ENCODE measurements at places on chromosomes 13 and 19.

DNA sequence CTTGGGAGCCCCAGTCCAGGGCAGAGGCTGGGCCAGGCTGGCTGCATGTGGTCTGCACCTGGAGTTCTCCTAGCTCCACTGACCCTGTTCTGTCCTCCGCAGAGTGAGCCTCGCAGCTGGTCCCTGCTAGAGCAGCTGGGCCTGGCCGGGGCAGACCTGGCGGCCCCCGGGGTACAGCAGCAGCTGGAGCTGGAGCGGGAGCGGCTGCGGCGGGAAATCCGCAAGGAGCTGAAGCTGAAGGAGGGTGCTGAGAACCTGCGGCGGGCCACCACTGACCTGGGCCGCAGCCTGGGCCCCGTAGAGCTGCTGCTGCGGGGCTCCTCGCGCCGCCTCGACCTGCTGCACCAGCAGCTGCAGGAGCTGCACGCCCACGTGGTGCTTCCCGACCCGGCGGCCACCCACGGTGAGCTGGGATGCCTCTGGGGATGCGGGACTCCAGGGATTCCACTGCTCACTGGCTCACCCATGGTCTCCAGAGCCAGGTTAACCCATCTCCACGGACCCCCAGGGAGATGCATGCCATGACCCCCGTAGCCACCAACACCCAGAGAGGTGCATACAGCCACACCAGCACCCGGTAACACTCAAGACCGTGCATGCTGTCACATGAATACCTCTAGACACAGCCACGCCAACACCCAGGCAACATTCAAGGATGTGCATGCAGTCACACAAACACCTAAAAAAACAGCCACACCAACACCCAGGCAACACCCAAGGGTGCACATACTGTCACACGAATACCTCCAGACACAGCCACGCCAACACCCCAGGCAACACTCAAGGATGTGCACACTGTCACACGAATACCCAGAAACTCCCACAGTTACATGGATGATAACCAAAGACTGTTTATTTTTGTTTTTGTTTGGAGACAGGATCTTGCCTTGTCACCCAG is 8.2 kb downstream of the PKN1 start:
- no peak for DNase-seq

DNA sequence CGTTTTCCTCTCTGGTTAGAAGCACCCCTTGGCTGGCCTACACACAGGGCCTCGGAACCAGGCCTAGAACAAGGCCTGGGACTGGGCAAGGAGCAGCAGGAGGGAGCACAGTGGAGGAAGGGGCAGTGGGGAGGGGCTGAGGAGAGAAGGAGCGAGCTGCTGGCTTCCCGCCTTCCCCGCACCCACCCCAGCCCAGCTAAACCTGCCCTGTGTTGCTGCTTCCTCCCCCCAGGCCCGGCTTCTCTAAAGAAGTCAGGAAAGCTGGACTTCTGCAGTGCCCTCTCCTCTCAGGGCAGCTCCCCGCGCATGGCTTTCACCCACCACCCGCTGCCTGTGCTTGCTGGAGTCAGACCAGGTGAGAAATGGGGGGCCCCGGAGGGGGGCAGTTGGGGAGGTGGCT is 24.3 kb downstream of the LYL1 start:
- no peak for DNase-seq

DNA sequence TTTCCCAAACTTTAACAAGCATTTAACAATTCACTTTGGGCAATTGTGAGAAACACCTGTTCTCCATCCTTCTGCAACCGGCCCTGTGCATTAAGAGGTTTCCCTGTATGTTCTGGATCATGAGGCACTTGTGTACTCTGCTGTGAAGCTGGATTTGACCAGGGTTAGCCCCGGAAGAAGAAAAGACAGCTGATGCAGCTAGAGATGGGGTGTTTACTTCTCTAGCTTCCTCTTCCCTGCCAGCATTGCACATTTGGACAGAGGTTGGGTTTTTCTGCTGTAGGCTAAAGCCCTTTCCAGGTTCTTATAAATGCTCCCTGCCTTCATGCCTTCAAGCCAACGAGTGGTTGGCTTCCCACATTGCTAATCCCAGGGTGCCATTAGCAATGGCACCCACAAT is 20.9 kb downstream of the MBD3L2B start:
- no peak for DNase-seq

GRCh38 chr13:99500839-99501183 is 461 bp upstream of the TM9SF2 start:
- no peak for DNase-seq

DNA sequence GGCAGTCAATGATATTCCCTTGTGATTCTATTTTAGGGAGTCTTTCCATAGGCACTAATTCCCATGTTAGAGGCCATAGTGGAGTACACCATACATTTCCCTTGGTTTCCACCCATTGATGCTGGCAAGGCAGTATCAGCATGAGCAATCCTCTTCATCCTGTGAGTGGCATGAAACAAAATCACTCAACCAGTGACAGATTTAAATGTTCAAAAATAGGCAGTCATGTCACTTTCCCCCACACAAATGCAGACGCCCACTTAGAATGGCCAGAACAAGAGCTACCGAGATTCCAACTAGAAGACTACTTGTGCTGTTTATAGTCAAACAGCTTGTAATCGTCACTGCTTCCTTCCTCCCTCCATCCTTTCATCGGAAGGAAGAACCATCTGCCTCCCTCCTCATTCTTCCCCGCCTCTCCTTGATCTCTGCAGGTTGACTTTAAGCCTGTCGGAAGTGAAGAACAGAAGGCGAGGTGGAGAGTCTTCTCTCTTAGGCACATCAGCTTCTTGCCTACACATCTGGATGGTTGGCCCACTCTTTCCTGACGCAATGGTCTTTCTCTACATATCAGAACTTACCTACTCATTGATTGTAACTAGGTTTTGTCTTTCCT is 22.6 kb downstream of the RASL11A start:
- DNase-seq: no peak

- DNase-seq: no peak
These were observed 26.4 kb upstream of the IGFL1 start for GRCh38 chr19:46202872-46203860.

DNA sequence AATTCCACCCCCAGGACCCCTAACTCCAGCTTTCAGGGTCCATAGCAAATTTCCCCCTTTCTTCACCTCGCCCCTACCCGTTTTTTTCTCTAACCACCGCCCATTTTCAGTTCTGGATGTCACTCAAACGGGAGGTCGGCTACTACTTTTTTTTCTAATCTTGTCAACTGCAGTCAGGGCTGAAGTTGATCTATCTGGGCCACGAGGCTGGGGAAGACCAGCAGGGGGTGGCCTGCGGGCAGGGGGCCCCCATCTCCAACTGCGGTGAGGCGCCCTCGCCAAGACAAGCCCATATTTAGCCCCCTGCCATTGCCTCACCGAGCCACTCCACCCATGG is 748 bp downstream of the LHFPL6 start:
- DNase-seq: no peak

- DNase-seq: no peak
These were observed 94.5 kb downstream of the KLF12 start for GRCh38 chr13:74039667-74040066.

GRCh38 chr13:51829568-51829899 is 15.4 kb downstream of the TMEM272 start:
- DNase-seq: no peak

DNA sequence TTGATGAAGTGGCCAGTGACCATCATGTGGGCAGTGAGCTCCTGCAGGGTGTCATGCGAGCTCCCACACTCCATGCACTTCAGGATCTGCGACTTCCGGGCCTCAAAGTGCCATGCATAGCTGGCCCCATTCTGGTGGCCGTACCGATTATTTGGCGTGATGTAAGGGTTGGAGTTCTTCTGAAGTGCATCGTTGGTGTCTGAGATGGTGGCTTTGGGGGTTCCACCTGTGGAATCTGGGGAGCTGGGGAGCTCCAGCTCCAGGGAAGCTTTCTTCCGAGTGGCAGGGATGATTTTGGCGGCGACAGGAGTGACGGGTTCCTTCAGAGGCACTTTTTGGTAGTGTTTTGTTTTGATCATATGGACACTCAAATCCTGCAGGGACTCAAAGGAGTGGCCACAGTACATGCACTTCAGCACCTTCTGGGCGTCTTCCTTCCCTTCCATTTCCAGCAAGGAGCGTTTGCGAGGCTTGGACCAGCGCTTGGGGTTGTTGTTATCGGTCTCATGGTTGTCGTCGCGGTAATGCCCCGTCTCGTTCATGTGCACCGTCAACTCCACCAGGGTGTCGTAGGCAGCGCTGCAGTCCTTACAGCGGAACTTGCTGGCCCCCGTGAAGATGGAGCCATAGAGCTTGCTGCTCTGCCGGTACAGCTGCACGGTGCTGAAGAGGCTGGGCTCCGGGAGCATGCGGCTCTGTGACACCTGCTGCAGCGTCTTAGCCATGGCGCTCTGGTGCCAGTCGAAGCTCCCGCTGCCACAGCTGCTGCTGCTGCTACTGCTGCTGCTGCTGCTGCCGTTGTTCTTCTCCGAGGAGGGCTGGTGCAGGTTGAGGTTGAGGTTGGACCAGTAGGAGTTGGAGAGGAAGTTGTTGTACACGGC is 70.4 kb downstream of the TSHZ3 start:
- peak; percentile 11 for DNase-seq

DNA sequence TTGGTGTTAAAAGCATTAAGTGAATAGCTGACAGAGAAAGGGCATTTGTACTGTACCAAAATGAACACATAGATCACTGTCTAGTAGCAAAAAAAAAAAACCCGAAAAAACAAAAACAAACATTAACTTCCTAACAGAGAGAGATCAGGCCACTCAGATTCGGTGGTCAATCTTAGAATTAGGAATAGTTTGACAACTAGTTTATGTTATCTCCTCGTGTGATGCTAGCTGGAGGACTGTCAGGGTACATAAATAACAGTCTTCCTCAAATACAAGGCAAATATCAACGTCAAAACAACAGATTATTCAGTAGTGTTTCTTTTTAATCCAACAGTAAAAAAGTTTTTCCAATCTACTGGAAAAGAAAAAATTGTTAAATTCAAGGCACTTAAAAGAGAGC is 1.7 kb downstream of the ZMYM5 start:
- no peak for DNase-seq

DNA sequence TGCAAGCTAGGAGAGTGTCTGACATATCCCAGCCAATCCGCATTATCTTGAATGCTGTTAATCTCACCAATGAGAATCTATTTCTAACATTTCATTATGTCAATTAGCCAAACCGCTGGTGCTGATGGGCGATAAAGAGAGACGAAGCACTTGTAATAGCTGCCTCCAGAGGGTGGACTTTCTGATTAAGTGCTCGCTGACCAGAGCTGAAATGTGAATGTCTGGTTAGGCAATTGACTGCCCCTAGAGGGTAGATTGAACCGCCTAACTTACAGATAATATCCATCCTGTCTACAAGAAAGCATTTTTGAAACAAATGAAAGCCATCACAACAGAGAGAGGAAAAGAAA is 552 bp upstream of the GRWD1 start:
- DNase-seq: no peak

DNA sequence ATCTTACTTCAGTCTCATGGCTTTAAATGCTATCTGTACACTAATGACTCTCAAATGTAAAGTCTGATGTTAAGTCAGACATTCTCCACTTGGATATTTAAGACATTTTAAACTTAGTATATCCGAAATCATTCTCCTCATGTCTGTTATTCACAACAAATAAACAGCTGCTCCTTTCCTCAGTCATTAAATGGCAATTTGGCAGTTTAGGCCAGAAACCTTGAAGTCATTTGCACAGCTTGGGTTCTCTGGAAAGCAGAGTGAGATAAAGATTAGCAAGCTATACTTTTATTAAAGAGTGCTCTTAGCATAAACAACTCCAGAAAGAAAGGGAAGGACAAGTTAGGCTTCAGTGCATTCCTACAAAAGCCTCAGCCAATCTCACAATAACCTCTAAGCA is 53.7 kb downstream of the DNAJC15 start:
- DNase-seq: no peak

- DNase-seq: no peak
These were observed 98.3 kb downstream of the SLITRK6 start for GRCh38 chr13:85700906-85701305.

GRCh38 chr13:33169273-33169980 is 116.1 kb downstream of the STARD13 start:
- DNase-seq: no peak

GRCh38 chr19:38149661-38150061 is 74.4 kb downstream of the DPF1 start:
- DNase-seq: no peak

- DNase-seq: peak; percentile 58
These were observed 87.1 kb downstream of the ARHGEF7 start for GRCh38 chr13:111202156-111202621.

DNA sequence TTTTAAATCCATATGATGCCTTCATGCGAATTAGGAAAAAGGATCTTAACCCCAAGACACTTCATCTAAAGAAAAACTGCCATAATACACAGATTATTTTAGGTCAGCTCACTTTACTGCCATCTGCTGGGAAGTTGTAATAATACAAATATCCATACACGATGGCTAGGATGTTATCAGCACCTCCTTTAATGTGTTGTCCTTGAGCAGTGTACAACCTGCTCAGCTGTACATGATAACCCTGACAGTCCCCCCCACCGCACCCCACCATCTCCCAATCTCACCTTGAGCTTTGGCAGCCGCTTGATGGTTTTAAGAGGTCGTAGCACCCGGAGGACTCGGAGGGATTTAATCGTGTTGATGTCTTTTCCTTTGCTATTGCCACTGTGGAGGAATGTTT is 112.2 kb downstream of the IER2 start:
- no peak for DNase-seq

- no peak for DNase-seq
These were observed 11.9 kb upstream of the C13orf42 start for GRCh38 chr13:51122868-51123566.

- no peak for DNase-seq
These were observed 654 bp downstream of the ZIC5 start for GRCh38 chr13:99970651-99971575.

DNA sequence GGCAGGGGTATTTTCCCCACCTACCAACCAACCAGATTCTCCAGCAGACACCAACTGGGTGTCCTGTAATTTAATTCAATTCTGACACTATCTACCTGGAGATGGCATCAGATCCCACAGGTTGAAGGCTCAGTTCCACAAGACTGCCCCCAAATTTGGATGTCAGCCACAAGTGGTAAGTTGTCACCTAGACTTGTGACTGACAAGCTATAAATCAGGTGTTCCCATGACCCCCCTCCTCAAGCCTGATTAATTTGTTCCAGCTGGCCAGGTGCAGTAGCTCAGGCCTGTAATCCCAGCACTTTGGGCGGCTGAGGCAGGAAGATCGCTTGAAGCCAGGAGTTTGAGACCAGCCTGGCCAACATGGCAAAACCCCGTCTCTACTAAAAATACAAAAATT is 10.6 kb upstream of the HAUS5 start:
- DNase-seq: no peak

Measured in right lobe of liver (tissue), 6 donors.